ENCODE measurements at places on chromosomes 2 and 18.

DNA sequence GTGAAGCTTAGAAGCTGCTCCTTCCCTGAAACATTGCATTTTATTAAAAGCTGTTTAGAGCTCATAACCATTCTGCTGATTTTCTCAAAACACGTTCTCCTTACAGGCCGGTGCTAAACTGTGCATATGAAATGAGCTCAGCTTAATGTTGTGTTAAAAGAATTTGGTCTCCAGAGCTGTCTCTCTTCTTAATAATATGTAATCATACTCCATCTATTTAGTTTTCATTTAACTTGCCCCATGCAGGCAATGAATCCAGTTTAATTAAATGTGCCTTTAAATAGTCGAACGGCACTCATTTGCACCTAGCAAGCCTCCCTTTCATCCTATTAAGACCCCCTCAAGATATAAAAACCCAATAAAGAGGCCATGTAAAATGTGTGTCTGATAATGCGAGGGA is 76.3 kb downstream of the HNMT start:
- no peak for DNase-seq

GRCh38 chr2:26970928-26971627 is 641 bp downstream of the MAPRE3 start:
- DNase-seq: no peak

- DNase-seq: no peak
Observed at GRCh38 chr2:191824398-191824797, 22.5 kb downstream of the CAVIN2 start.

DNA sequence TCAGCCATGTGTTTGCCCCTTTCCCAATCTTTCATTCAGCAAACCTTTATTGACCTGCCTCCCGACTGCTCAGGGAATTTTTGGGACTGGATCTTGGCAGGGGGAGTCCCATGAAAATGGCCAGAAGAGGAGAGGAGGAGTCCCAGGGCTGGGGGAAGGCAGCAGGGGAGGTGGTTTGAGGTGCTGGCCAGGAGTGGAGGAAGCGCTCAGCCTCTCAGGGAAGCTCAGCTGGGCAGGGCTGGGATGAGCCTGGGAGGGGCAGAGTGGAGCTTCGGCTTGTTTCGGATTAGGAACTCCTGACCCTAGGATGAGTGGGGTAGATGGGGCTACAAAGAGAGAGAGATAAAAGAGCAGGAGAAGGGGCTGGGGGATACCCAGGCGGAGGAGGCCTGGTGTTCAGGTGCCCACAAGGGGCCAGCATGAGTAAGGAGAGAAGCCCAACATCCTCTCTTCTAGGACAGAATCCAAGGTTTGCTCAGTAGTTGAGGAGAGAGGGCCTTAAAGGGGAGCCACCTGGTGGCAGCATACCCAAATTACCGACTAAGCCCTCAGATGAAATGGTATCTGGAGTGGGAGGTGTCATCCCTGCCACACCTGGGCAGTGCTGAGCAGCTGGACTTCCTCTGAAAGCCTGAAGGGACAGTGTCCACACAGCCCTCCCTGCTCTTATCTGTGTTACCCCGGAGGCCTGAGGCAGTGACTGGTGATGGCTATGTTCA is 91.1 kb downstream of the INHBB start:
- DNase-seq: no peak

DNA sequence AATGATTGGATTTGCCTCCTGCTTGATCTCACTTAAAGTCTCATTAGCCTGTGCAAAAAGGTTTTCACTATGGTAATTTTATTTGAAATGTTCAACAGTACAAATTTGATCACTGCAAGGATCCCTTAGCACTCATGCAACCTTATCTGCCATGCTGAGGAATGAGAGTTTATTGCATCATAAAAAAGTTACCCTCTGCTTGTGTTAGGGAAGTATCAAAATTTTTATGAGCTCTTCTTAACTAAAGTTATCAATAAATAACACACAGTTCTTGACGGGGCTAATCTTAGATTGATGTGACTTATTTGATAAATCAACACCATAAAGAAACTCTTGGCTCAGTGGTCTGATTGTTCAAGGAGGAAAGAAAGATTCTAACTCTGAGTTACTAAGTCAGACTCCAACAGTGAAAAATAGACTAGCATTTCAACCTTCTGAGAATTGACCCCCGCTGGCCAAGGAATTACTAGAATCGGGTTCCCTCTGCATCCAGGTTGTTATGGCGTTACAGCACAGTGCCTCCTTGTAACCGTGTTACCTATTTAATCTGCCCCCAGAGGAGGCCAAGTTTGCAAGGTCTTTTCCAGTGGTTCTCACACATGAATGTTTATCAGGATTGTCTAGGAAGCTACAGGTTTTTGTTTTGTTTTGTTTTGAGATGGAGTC is 259.7 kb downstream of the CDCA7 start:
- no peak for DNase-seq

DNA sequence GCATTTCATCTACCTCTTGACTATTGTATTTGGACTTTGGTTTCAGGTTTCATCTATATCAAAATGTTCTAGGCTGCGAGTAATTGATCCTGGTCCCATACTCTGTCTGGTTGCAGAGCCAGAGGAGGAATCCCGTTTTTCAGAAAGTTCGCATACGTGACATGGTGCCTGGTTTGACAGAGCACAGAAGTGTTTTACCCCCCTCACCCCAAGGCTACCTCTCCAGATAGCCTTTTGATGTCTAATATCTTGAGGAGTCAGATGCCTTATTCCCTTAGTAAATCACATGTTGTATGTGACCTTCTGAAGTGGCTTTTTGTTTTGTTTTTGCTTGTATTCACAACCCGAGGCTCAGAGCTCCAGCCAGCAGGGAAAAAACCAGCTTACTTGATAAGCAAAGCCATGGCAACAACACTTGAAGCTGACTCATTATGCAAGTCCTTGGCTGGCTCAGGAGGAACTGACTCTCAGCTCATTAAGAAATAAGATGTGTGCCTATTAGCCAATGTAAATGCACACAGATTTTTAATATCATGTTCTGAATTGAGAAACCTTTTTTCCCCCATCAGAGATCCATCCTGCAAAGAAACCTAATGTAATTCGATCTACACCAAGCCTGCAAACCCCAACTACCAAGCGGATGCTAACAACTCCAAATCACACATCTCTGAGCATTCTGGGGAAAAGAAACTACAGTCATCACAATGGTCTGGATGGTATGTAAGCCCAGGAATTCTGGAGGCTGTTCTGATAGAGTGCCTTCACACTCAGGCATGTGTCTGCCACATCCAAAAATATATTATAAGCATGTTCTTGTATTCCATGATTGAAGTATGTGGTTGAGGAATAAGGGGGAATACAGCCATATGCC is 41.4 kb downstream of the OXER1 start:
- DNase-seq: peak; percentile 41

- DNase-seq: peak; percentile 91
Observed at GRCh38 chr2:46471-47345, at the start of gene FAM110C. Gene FAM110C (minus strand): TSS chr2:46505. CDS start chr2:46385, 120 bp downstream.
